Stimulated activated CD4-positive, alpha-beta T cell treated with anti-CD3 and anti-CD28 coated beads, Interleukin-1b, Interleukin-23, amount 100 ng/mL, for 24 hours (primary cell): ENCODE measurements at places on chromosomes 16 and 17.
A peak's percentile ranks its signal among the peaks of the same experiment; 100 is the strongest.

GRCh38 chr17:38585056-38585917 is 20.5 kb downstream of the SRCIN1 start:
- DNase-seq, result no peak

GRCh38 chr17:81586096-81586495 is 33.9 kb upstream of the FAAP100 start:
- no peak for DNase-seq

DNA sequence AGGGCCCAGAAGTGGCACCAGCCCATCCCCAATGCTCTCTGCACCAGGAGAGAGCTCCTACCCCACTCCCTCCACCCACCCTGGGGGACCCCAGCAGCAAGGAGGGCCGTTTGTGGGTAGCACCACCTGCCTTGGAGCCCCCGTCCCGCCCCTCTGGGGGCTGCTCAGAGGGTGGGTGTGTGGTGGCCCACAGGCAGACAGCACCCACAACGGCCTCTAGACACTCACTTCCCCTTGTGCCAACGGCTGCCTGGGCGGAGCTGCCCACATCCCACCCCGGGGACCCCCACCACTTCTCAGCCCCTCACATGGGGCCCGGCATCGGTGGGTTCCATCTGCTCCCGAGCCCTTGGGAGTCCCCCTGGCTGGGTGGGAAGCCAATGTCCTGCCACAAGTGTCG is 33.3 kb downstream of the BAHCC1 start:
- no peak for DNase-seq

- DNase-seq, result peak; percentile 21
Observed at GRCh38 chr17:6755731-6756184, at the start of gene XAF1. TSS of gene XAF1 (plus strand) at chr17:6756046. CDS start at chr17:6756079, 33 bp downstream.

DNA sequence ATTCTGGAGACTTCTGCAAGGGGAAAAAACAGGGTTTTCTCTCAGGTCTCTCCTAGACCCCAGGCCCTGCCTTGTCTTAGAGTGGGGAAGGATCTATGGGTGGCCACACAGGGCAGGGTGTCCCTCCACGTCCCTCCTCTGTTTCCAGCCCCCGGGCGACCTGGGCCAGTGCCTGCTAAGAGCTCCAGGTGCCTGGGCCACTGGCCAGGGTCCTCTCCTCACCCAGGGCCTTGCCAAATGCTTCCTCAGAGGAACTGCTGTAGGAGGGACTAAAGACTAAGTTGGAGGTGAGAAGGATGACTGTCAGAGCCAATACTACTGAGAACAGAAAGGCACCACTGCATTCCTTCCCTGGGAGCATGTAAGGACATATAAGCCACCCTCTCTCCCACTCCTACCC is 11.4 kb downstream of the NOS2 start:
- no peak for DNase-seq

- DNase-seq, result no peak
Observed at GRCh38 chr17:75571885-75572215, 15.8 kb upstream of the MYO15B start.

DNA sequence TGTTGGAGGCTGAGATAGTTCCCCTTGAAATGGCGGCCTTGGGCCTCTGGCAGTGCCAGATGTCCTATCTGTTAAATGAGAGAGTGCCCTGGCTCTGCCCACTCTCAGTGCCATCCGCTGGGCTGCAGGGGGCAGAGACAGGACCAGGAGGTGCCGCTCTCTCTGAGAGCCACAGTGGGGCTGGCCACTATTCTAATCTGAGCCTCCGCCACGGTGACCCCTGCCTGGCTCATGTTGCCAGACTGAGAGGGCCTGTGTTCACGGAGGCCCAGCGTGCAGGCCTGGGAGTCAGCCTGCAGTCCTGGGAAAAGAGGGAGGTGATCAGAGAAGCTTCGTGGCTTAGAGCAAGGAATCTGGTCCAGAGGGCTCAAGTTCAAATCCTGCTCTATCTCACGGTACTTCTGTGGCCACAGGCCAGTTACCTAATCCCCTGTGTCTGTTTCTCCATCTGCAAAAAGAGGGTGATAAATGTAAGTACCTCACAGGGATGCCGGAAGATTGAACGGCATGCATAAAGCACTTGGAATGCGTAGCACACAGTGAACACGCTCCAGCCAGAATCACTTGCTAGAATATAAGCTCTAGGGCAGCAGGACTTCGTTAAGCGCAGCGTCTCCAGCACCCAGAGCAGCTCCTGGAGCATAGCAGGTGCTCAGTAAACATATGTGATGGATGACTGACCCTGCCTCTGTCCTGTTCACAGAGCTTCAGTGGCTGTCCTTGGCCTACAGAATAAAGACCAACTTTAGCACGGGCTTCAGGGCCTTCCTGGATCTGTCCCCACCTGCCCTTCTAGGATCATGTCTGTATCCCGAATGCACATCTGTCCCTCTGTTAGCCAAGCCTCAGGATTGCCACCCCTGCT is 6.3 kb downstream of the ATP2A3 start:
- DNase-seq, result no peak

GRCh38 chr16:4288148-4288921 is 15.5 kb upstream of the TFAP4 start:
- DNase-seq, result peak; percentile 67

- no peak for DNase-seq
Observed at GRCh38 chr16:13919330-13919682, 648 bp upstream of the ERCC4 start.

- DNase-seq, result no peak
Observed at GRCh38 chr17:70622368-70623260, 453.3 kb downstream of the KCNJ2 start.

DNA sequence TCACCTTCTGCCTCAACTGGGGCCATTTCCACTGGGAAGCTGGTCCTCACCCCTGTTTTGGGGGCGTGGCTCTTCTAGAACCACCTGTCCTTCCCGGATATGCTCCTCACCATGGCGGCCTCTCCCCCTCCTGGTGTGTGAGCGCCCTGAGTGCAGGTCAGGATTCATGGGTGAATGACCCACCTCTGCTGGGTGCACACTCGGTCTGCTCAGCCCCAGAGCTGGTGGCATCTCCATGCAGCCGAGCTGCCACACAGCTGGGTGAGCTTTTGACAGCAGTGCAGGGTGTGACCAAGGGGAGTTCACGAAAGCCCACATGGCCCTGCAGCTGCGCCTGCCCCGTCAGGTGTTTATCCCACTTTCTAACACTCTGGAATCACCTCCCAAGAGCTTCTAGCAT is 27.3 kb downstream of the GRIN2C start:
- no peak for DNase-seq

DNA sequence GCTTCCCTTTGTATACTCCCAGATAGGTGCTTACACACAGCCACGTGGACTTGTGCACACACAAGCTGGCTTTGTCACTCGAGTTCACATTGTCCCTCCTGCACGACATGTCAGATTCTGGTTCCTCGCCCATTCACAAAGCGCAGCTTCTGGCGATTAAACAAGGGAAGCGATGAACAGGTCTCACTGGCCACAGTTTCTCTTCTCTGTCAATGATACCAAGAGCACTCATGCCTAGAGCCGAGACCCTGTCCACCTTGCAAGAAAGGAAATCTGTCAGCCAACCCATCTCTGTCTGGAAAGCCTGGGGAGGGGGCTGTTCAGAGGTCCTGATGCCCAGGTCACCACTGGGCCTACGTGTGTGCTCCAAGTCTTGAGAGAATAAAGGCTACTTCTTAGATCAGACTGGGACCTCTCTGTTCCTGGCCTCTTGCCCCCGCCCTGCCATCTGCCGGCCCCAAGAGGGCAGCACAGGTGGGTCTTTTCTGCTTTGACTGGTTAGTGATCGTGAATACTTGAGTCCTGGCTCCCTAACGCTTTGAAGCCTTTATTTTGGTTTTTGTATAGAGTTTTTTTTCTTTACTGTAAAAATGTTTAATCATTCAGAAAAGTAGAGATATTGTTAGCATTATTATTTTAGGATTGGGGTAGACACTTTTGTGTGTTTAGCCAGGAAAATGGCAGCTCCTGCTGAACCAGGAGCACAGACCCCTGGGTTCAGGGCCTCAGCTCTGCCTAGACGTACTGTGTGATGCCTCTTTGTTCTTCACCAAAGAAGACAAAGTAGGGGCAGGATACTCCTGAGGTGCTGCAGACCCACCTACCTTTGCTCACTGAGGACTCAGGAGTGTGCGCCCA is 104.7 kb downstream of the MRM1 start:
- no peak for DNase-seq

- DNase-seq, result no peak
Observed at GRCh38 chr17:61834610-61835009, 28.7 kb downstream of the BRIP1 start.

DNA sequence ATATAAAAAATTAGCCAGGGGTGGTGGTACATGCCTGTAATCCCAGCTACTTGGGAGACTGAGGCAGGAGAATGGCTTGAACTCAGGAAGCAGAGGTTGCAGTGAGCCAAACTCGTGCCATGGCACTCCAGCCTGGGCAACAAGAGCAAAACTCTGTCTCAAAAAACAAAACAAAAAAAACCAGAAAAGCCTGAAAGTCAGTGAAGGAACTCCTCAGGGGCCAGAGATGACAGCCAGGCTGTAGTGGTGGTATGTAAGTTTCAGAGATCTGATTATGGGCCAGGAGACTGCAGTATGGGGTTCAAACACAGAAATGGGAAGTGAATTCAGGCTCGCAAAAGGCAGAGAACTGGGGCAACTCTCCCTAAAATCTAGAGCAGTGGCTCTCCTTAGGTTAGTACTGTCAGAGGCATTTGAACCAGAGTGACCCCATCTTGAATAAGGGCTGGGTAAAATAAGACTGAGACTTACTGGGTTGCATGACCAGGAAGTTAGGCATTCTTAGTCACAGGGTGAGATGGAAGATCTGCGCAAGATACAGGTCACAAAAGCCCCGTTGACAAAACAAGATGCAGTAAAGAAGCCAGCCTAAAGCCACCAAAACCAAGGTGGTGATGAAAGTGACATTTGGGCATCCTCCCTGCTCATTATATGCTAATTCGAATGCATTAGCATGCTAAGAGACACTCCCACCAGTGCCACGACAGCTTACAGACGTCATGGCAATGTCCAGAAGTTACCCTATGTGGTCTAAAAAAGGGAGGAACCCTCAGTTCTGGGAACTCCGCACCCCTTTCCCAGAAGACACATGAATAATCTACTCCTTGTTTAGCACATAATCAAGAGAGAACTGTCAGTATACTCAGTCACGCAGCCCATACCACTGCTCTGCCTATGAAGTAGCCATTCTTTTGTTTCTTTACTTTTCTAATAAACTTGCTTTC is 120.2 kb upstream of the XYLT1 start:
- DNase-seq, result peak; percentile 18

- DNase-seq, result no peak
Observed at GRCh38 chr17:43853546-43853945, 6.6 kb downstream of the CD300LG start.

DNA sequence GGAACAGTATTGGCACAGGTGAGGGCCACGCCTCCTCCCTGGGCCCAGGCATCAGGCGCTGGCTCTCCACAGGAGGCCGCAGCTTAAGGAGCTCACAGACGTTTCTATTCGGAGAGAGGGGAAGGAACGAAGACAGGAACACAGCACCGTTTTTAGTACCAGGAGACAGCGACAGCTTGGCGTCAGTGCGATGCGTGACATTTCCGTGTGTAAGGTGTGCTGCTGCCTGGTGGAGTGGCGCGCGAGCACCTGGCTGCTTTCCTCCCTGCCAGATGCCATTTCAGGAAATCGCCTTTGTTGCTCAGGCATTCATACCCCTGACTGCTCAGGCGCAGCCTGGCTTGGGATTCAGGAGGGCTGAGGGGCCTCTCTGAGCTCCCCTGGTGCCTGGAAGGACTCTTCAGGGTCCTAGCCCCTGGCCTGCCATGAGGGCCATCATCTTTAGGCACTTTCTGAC is 367.5 kb downstream of the CPPED1 start:
- DNase-seq, result no peak

DNA sequence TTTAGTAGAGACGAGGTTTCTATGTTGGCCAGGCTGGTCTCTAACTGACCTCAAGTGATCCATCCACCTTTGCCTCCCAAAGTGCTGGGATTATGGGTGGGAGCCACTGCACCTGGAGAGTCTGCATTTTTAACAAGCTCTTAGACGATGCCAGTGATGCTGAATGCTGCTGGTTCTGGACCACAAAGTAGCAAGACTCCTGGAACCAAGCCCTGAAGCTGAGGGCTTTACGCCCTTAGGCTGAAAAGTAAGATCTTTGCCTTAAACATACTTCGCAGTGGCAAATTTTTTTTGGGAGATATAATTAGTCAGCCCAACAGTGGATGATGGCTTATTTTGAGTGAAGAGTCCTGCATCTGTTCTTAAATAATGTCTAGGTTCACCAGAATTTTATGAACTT is 14.0 kb downstream of the METTL9 start:
- DNase-seq, result no peak

DNA sequence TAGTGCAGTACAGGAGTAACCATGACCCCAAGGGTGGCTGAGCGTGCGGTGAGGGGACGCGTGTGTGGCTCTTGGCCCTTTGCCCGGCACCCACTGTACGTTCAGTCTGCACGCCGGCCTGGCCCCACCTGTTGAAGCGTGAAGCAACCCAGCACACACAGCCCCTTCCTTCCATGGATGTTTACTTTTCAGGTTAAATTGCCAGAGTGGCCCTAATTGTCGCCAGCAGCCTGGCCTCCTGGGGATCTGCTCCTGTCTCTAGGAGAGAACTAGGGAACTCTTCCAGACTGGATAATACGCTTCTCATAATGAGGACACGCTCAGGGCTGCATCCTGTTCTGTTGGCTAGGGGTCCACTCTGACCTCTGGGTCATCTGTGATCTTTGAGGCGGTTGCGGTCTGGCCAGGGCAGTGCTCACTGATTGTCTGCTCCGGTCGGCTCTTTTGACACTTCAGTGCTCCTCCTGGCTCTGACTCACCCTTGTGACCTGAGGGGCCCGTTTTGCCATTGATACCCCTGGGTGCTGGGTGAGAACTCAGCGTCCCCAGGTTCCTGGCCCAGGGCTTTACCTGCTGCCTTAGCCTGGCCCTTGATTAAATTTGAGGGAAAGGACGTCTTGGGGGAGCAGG is 27.7 kb downstream of the TPSG1 start:
- DNase-seq, result no peak

DNA sequence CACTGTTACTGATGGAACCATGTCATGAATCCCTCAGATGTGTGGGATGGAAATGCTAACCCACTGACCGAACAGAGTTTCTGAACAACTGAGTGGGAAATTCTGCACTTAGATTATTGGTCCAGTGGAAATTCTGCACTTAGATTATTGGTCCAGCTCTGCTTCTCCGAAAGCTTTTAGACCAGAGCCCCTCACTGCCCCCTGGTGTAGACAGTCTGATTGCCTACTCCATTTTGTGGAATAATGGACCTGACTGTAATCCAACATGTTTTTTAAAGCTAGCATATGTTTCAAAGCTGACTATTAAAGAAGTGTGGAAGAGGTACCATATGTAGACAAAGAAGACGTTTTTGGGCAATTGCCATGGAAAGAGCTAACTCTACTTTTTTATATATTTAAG is 50.3 kb upstream of the TBX2 start:
- DNase-seq, result no peak

- no peak for DNase-seq
Observed at GRCh38 chr16:57297856-57298255, 13.4 kb upstream of the PLLP start.
